ENCODE measurements at places on chromosomes 3 and 15.
A peak's percentile ranks its signal among the peaks of the same experiment; 100 is the strongest.

- no peak for DNase-seq
Observed at GRCh38 chr3:66795365-66795764, 202.7 kb upstream of the KBTBD8 start.

DNA sequence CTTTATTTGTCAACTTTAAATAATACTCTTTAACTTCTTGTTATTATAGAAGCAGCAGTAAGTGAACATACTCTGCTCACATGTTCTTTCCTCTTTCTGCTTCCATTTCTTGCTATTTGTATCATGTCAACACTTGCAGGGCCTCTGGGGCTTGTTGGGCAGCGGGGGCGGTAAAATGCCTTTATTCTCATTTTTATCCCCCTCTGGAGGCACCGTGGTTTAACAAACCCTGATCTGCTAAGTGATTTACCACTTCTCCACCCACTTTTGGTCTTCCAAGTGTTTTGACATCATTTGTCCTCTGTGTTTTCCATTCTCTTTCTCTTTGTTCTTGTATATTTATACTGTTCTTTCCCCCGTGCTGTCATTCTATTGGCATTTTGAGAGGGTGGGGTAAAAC is 33.9 kb downstream of the SCN10A start:
- DNase-seq: peak; percentile 32

DNA sequence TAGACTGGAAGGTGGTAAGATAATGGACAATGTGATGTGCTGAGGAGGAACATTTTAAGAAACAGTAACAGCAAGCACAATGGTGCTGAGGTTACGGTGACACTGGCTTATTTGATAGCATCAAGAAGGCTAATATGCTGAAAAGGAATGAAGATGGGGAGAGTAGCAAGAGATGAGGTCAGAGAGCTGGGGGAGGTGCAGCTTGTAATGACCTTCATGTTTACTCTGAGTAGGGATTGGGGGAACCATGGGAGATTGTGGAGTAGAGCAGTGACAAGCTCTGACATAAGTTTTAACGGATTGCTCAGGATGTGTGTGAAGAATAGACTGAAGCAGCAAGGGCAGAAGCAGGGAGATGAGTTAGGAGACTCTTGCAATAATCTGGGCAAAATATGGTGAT is 56.7 kb downstream of the DGKG start:
- DNase-seq: no peak

DNA sequence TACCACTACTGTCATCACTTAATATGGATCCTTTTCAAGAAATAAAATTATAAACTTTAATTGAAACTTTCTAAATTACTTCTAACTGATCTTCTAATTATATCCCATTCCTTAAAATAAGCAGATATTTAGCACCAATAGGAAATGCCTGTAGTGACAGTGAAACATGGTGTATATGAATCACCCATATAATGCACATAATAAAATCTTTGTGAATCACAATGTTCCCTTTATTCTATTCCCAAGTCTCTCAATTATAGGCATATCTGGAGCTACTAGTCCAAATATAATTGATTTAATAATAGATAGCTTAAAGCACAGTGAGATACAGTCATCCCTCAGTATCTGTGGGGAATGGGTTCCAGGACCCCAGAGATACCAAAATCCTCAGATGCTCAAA is 490.3 kb downstream of the NLGN1 start:
- DNase-seq: no peak

- peak; percentile 79 for DNase-seq
Observed at GRCh38 chr3:133040696-133041523, 2.7 kb downstream of the TMEM108 start.

DNA sequence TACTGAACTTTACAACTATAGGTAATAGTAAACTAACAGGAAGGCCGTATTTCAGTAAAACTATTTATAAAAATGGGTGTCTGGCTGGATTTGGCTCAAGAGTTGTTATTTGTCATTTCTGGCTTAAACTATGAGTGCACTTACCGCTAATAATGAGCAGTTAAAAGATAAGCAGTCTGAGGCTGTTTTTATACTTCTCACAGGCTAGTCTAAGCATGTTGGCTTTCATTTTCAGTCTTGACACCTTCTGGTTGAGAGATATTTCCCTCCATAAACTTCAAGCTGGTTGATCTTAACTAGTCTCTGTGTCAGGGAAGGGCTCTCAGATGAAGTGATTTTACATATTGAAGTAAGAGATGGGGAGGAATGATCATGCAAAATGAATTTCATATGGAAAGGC is 96.1 kb downstream of the RSRC1 start:
- peak; percentile 13 for DNase-seq

- DNase-seq: no peak
Observed at GRCh38 chr3:197503652-197504051, 52.1 kb downstream of the BDH1 start.

- no peak for DNase-seq
Observed at GRCh38 chr3:4940985-4941384, 38.3 kb upstream of the BHLHE40 start.

GRCh38 chr15:97688177-97688576 is 272.3 kb upstream of the ARRDC4 start:
- DNase-seq: no peak

DNA sequence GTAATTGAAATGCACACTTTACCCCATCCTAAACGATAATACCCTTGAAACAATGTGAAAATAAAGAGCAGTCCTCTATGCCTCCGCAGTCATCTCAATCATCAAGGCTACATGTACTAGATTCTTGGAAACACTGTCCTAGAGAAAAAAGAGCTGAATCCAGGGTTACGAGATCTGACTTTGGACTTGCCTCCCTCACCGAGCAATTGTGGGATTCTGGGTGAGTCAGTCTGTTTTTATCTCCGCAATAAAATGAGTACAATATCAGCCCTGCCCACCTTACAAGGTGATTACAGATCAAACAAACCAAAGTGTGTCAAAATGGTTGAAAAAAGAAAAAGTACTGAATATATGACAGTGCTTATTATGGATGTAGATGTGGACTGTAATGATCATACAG is 152.3 kb upstream of the SNTN start:
- DNase-seq: no peak

DNA sequence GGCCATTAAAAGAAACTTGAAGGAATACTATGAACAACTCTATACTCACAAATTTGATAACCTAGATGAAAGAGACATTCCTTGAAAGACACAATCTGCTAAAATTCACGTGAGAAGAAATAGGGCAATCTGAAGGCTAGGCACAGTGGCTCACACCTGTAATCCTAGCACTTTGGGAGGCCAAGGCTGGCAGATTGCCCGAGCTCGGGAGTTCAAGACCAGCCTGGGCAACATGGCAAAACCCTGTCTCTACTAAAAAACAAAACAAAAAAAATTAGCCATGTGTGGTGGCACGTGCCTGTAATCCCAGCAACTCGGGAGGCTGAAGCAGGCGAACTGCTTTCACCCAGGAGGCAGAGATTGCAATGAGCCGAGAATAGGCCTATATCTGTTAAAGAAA is 104.8 kb downstream of the HES1 start:
- no peak for DNase-seq

- peak; percentile 50 for DNase-seq
Observed at GRCh38 chr15:38490242-38490922, 36.5 kb downstream of the FAM98B start.

DNA sequence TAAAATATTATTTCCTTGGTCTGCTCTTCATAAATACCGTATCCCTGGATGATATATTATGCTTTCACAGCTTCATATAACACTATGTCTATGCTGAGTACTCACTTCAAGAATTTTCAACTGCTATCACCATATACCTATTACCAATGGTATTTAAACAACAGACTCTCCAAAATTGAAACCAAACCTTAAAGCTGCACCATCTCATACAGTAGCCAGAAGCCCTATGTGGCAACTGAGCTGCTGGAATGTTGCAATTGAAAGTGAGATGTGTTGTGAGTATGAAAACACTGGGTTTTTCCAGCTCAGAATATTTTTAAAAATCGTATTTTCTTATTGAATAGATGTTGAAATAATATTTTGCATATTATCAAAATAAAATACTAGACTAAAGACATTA is 130.1 kb upstream of the GOLGA6L6 start:
- DNase-seq: no peak

DNA sequence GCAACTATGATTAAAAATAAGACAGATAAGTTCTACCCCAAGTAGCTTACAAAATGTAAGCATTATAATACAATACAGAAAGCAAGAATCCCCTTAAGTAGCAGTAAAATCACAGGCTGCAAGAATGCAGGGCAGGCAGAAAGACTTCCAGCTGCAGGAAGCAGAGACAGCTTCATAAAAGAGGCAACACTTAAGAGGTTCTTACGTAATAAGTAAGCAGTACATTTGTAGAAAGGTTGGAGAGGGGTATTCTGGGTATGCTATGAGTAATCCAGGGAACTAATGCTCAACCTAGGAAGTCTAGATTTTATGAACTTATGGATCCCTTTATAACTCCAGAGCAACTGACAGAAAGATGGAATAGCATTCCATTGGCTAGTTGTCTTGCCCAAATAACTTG is 151.6 kb downstream of the IL5RA start:
- no peak for DNase-seq

GRCh38 chr3:111338059-111338698 is 203.8 kb upstream of the CD96 start:
- peak; percentile 90 for DNase-seq

GRCh38 chr3:89859757-89860156 is 752.3 kb downstream of the EPHA3 start:
- DNase-seq: no peak

DNA sequence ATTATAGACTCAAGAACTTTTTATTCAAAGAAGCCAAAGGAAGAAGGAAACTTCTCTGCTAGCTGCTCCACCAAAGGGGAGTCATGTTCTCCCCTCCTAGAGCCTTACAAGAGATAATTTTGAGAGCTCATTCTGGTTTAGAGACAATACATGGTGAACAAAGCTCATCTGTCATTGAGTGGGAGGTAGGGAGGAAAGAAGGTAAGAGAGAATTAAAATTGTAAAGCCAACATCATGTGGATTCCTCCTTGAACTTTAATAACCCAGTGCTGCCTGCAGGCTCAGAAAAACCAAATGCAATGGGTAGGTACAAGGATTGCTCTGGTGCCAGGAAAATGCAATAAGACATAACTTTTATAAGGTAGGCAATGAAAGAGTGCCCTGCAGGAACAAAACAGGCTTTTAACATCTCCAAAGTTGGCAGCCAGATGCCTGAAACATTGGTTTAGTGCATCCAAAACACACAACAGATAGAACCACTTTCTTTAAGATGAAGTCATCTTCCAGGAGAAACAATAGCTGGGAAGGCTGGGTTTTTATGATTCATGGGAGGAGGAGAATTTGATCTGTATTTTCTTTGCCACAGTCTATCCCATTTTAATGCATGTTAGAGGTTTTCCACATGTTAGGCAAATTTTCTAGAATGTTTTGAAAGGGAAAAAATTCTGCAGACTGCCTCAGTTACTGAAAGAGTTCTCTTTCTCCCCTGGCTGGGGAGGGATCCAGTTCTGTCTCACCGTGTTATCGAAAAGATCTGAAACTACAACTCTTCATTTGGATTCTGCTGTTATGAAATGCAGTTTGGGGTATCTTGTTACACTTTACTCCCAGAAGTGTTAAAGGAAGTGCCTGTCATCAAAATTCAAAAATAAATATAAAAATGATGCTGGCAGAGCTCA is 11.3 kb upstream of the ARHGEF3 start:
- peak; percentile 66 for DNase-seq

GRCh38 chr3:150362515-150363302 is 45.4 kb upstream of the TSC22D2 start:
- DNase-seq: no peak

DNA sequence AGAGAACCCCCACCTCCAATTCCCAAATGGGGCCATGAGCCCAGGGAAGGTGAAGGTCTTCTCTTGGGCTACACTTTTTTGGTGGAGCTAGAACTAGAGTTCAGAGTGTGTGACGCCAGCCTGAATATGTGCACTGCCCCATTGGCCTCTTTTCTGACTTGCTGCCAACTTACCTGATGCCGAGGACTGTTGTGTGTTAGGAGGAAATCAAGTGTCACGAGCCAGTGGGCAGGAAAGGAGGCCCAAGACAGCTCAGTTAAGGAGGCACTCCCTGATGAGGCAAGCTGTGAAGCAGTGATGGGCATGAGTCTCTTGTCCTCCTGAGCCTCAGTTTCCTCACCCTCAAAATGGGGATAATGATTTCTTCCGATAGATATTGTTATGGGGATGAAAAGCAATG is 107.8 kb downstream of the ANP32A start:
- no peak for DNase-seq

DNA sequence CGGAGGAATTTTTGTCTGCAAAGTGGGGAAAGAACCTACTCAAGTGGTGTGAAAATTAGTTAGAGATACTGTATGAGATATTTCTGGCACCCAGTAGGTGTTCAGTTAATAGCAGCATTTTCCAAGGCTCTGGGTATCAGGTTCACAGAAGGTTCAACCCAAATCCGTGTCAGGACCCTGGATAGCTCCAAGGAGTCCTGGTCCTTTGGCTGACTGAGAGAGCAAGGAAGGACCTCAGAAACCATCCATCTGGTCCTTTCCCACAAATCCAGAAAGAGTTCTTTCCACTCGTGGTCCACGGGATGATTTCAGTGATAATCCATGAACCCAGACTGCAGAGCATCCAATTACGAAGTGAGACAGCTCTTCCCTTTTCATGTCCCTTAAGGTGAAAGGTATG is 51.4 kb downstream of the SLC6A11 start:
- DNase-seq: peak; percentile 13

GRCh38 chr3:173395412-173396181 is 1.9 kb upstream of the NLGN1 start:
- DNase-seq: peak; percentile 83

GRCh38 chr3:143321058-143321769 is 201.6 kb downstream of the CHST2 start:
- no peak for DNase-seq

DNA sequence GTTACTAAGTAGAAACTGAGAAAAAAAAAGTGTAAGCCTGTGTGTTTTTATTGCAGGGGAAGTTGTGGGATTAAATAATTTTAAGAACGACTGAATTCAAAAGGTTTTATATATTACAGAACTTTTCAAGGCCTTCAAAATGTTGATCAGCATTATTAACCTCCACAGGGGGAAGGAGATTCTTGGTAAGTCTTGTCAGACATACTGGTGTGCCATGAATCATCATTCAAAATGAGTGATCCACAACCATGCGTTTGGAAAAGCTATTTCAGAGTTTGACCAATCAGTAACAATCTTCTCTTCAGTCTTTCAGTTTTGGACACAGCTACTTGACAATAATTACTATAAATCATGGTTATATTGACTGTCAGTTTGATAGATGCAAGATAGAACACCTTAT is 70.2 kb downstream of the ADAMTS9 start:
- DNase-seq: no peak

DNA sequence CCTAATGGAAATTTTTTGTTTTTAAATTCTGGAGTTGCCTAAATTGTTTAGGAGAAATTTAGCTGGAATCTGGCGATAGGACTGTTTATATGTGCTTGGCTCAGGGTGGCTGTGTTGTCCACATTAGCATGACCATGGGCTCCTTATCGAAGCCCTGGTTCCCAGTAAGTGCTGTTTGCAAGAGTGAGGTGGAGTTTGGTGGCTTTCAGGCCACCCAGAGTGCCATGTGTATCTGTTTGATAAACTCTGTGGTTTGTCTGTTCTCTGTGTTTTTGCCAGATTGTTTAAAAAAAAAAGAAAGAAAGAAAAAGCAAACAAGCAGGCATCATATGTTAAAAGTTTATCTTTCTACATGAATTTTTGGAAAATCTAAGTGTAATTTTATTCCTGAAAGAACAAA is 51.5 kb downstream of the PLCL2 start:
- no peak for DNase-seq

Measured in cardiac fibroblast (primary cell).